ENCODE measurements at places on chromosomes 5 and 9.

DNA sequence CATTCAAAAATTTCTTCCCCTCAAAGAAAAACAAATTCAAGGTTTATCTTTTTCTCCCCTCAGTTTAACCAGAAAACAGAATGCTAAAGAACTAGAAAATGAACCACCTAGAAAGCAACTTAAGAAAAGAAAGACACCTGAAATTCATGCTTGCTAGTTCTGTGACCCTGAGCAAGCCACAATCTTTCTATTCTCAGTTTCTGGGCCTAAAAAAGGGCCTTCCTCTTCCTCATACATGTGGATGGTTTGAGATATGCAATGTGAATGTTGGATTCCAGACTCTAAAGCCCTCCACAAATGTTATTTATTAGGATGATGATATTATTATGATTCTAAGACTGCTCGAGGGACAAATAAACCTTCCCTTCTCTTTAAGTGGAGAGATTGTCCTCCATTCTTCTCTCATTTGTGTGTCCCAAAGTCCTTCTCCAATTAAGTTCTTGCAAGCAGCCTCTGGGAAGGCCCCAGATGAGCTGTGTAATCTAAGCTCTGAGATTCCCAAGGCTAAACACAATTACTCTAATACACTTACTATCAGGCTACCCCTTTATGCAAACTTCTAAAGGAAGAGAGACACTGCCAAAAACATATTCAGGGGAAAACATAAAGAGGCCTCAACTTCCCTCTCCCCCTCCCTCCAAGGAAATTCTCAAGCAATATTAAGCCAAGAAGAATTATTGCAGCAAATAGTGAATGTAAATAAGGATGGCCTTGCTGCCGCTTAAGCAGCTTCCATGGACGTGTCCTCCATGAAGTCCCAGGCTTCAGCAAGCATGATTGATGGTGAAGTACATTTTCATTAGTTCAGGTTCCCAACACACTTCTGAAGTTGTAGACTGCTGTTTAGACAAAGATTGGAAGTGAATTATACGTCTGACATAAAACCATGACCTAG lies 80.2 kb downstream of the PRKACG start:
- DNase-seq = no peak

DNA sequence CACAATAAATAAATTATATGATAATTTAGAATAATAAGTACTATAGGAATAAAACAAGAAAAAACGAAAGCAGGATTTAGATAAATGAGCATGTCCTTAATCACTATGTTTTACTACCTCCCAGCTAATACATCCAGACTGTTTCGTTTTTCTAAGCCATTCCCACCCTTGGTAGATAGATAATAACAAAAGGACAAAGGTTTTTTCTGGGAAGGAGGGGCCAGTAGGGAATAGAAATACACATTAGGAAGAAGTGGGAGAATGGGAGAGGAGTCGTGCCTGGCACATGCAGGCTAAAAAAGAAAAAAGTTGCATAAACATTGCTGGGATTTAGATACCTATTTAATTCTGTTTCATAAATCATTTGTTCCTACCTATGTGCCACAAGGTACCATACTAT lies 97.1 kb downstream of the MTX3 start:
- DNase-seq = no peak

DNA sequence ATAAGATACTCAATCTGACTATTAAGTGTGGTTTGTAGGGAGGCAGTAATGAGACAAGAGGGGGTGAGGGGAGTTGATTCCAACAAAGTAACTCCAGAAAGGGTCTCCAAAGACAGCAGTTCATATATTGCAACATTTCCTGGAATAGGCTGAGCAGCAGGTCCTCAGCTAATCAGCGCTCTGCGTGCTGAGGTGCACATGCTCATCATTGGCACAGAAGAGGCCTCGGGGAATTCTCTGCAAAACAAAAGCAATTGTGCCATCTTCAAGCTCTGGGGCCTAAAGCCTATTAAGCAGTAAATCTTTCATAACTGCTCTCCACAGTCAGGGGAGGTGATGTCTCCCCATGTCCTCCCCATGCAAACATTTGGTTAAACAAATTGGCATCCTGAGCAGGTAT lies 357.3 kb downstream of the SPOCK1 start:
- DNase-seq = no peak

- DNase-seq = no peak
These were observed 179.5 kb downstream of the MAPKAP1 start for GRCh38 chr9:125527471-125528002.

GRCh38 chr5:131245312-131245711 lies 18.5 kb upstream of the CDC42SE2 start:
- DNase-seq = no peak

GRCh38 chr9:98240475-98240874 lies 15.0 kb downstream of the TBC1D2 start:
- no peak for DNase-seq

- DNase-seq = no peak
These were observed 57.6 kb upstream of the RASA1 start for GRCh38 chr5:87210076-87210475.

- no peak for DNase-seq
These were observed 600.7 kb upstream of the SGCD start for GRCh38 chr5:155726267-155726666.

Data from HTR-8/SVneo (cell line).